NCI-H1092 (cell line): ENCODE measurements at places on chromosomes 5 and 9.

DNA sequence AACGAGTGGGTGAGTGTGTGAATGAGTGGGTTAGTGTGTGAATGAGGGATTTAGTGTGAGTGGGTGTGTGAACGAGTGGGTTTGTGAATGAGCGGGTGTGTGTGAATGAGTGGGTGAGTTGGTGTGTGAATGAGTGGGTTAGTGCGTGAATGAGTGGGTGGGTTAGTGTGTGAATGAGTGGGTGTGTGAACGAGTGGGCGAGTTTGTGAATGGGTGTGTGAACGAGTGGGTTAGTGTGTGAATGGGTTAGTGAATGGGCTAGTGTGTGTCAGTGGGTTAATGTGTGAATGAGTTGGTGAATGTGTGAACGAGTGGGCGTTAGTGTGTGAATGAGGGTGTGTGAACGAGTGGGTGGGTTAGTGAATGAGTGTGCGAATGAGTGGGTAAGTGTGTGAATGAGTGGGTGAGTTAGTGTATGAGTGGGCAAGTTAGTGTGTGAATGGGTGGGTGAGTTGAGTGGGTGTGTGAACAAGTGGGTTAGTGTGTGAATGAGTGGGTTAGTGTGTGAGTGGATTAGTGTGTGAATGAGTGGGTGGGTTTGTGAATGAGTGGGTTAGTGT, 39.6 kb downstream of the NKD2 start:
- no peak for DNase-seq

- DNase-seq, result no peak
Measured at GRCh38 chr5:17872204-17872603, 237.9 kb downstream of the TAF11L14 start.

- no peak for DNase-seq
Measured at GRCh38 chr5:176134529-176135223, 103.5 kb upstream of the SIMC1 start.

- no peak for DNase-seq
Measured at GRCh38 chr5:43514471-43514815, 505 bp downstream of the C5orf34 start.

DNA sequence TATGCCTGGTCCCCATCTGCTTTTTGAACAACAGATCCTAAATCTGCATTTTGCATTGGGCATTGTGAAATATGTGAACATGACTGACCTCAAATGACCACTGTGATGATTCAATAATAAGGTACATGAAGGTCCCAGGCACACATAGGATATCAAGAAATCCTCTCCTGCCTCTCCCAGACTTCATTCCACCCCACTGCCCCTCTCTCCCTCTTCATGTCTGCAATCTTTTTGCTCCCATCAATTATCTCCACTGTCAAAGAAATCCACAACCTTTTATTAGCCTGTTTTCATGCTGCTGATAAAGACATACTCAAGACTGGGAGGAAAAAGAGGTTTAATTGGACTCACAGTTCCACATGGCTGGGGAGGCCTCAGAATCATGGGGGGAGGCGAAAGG, 476.7 kb downstream of the CTNND2 start:
- DNase-seq, result no peak

DNA sequence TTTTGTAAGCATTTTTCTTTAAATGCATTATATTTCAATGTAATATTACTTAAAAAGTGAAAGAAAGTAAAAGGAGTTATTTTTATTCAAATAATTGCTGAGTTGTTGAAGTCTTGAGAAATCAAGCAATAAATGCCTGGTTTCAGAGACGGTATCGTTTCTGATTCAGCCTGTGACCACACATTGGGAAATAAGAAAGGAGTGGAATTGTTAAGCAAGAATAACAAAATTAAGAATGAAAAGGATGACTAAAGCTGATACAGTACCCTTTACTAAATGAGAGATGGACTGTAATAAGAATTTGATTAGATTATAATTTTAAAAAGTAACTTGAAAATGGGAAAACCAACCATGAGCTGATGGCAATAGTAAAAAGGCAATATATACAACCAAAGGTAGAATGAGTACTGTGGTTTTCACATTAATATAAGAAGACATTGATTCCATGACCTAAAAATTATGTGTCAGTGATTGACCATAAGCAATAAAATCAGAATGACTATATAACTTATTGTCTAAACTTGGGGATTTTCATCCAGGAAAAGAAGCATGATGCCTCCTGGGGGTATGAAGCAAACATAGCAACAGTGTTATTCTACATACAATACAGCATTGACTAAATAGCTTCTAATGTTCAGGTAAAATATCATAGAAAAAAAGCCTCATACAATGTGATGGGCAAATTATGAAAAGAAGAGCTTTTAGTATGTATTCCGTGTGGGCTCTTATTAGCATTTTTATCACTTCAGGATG, 101.9 kb upstream of the PRDM9 start:
- no peak for DNase-seq

DNA sequence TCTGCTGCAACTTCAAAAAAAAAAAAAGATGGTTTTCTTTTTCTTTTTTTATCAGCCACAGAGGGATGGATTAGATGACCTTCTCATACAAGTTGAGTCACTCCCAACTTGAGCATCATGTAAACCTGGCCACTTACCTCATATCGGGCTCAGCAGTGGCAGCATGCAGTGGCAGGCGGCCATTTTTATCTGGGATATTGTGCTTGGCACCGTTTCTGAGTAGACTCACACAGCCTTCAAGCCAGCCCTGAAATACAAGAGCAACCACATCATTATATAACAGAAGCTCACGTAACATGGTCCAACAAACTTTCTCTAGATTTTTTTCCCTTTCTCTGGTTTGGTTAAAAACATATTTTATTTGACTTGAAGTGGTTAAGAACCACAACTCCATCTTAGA, 62.6 kb downstream of the ANKRD55 start:
- DNase-seq, result no peak

DNA sequence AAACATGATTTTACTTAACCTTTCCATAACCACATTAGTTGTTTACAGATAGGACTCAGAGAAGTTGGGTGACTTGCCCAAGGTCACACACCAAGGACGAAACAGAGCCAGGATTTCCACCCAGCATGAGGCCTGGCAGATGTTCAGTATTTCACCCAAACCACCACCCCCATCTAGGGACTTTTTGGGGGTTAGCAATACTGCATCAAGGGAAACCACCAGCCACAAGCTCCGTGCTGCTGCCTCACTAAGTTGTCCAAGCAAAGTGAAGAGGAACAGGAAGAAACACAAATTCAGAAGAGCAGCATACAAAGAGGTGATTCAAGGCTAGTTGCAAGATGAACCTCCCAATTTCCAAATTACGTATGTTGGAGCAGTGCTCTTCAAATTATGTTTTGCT, 219.6 kb upstream of the RORB start:
- no peak for DNase-seq

- no peak for DNase-seq
Measured at GRCh38 chr5:169911448-169912212, 68.7 kb downstream of the INSYN2B start.

DNA sequence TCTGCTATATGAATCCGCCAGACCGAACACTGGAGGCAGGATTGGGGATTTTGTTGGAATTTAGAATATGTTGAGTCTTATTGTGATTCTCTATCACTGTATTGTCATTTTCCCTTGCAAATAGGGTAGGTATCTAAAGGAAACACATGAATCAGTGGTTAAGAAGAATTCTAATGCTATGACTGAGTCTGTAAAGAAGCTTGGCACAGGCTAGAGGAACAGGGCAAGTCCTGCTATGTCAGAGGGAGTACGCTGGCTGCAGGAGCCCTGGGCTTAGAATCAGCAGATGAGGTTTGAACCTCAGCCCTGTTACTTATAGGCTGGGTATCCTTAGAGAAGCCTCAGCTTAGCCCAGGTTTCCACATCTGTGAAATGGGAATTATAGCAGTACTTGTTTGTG, 198.1 kb downstream of the NR3C1 start:
- no peak for DNase-seq

- no peak for DNase-seq
Measured at GRCh38 chr5:527646-528628, 3.7 kb upstream of the SLC9A3 start.

GRCh38 chr9:129403779-129404620, 216.9 kb downstream of the C9orf50 start:
- no peak for DNase-seq
